ENCODE measurements at places on chromosomes 3 and 15.

GRCh38 chr3:117873249-117873600 is 1161.4 kb downstream of the IGSF11 start:
- no peak for DNase-seq

DNA sequence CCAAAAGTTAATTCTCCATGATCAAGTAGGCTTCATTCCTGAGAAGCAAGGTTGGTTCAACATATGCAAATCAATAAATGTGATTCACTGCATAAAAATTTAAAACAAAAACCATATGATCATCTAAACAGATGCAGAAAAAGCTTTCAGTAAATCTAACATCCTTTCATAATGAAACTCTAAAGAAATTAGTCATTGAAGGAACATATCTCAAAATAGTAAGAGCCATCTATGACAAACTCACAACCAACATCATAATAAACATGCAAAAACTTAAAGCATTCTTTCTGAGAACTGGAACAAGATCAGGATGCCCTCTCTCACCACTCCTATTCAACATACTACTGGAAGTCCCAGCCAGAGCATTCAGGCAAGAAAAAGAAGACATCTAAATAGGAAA is 254.1 kb downstream of the AGBL1 start:
- DNase-seq: no peak

- DNase-seq: no peak
Observed at GRCh38 chr3:32237670-32238452, 619 bp upstream of the CMTM8 start.

- DNase-seq: no peak
Observed at GRCh38 chr15:44670087-44670950, 6.9 kb upstream of the SPG11 start.

DNA sequence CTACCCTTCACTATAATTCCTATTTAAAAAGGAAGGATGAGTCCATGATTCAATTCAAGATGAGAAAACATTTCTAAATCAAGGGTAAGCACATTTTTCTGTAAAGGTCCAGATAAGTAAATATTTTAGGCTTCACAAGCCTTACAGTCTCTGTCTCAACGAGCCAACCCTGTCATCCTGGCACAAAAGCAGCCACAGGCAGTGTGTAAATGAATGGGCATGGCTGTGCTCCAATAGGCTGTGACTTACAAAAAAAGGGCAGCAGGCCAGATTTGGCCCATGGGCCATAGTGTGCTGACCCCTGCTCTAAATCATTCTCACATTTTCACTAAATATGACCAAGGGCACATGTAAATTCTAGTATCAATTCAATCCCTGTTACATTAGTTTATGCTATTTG is 200.4 kb downstream of the WNT5A start:
- no peak for DNase-seq

DNA sequence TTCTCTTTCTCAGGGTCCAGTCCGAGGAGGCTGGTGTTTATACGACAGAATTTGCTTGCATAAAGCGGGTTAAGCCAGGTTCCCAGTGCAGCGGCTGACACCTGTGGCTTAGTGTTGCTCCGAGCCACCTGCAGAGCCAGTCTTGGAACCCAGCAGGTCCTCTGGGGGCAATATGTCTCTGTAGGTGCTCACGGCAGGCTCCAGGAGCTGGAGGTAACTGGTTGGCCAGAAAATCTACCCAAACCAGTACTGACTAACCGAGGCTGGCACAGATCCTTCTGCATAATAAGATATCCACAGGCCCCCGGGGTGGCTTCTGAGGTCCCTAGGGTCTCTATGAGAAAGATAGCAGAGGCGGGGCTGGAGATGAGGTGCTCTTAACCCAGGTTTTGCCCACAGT is 3.2 kb downstream of the MGLL start:
- DNase-seq: no peak

DNA sequence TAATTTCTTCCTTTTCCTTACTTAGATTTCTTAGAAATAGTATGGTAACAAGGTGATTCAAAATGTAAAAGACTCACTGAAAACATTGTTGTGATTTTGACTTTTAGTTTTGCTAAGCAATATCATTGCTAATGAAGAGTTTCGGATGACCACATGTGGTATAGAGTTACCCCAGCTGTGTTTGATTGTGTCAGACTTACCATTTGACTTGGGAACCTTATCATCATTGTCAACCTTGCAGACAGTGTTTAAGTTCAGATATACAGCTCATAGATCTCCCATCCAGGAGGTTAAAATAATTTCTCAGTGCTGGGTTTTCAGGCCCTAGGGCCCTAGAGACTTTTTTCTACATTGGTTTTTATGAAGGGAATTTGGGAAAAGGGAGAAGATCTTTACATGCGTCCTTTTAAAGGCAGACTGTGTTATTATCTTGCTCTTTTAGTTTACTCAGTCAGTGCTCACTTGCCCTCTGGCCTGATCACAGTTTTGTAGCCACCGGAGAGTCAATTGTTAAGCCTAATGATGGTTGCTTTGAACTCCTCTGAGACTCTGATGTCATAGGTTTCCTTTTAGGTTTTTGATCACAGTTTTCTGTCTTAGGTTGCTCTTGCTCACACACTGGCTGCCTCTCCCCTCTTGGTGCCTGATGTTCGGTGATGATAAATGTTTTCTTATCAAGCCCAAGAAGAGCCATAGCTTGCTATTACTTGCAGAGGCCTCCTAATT is 133.5 kb upstream of the ZPLD1 start:
- no peak for DNase-seq

DNA sequence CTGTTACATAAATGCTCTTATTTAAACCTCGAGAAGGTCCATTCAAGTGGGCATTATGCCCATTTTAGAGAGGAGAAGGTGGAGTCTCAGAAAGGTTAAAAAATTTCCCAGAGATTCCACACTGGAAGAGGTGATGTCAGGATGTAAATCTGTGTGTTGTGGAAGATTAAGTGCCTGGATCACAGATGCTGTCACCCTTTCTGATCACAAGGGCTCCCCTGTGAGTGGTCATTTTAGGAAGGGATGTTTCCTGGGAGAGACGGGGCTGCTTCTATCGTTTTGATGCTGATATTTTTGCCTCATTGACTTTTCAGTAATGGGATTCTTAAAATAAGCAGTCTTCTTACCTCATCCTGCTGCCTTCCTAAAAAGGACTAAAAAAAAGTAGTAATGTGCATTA is 132.5 kb downstream of the CLSTN2 start:
- no peak for DNase-seq

DNA sequence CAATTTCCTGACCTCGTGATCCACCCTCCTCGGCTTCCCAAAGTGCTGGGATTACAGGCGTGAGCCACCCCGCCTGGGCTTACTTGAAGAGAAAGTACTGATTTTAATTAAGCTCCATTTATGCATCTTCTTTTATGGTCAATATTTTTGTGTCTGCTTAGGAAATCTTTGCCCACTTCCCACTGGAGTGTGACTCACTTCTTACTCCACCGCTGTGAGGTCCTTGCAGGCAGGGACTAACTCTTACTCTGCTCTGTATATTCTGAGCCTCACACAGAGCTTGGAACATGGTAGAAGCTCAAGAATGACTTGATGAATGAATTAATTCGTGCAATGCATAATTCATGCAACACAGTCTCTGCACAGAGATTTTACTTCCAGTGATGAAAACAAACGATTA is 2.9 kb upstream of the TM4SF19 start:
- DNase-seq: no peak

DNA sequence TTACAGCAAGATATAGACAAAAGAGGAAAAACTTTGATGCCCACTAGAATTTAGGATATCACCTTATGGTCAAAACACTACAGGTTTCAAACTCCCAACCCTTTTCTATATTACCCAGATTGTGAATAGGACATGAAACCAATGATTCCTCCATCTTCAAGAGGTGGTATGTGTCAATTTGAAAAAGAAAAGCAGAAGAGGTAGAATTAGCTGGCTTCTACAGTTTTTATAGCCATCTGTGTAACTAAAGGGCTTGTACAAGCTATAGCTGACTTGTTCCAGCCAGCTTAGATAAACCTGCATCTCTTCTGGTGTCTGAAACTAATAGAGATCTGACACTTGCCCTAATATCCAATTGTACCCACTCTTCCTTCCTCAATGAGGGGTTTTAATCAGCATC is 24.9 kb upstream of the HGD start:
- no peak for DNase-seq

DNA sequence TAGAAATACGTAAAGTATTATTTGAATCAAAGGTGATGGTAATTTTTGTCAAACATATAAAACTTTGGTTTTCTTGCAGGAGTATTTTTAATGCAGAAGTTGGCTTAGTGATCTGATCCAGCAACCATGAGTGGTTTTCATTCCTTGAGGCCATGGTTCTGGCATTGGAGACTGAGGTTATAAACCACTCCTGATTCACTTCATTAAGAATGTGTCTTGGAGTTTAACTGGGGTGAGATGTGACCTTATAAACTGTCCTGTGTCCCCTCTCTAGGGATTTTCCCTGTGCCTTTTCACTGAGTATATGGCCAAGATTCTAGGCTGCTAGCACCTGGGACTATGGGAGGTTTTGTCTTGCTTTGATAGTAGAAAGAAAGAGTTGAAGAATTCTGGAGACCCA is 94.3 kb downstream of the RYR3 start:
- no peak for DNase-seq

- DNase-seq: no peak
Observed at GRCh38 chr3:71107926-71108325, 475.6 kb downstream of the FOXP1 start.

DNA sequence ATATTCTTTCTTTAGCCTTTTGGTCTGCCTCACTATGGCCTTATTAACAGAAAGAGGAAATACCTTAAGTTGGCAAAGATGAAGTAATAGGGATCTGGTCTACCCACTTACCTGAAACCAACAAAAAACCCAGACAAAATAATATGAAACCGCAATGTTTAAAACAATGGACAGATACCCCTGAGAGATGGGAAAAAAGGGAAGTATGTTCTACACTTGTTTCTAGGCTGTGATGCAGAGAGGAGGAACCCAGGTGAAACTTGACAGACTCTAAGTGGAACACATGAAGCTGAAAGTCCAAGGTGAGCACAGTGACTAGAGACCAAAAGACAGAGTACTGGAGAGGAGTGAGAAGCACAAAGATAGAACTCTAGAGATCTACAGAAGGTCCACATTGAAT is 78.4 kb downstream of the NR2E3 start:
- no peak for DNase-seq

- DNase-seq: no peak
Observed at GRCh38 chr3:61052851-61053250, 198.4 kb downstream of the FHIT start.

DNA sequence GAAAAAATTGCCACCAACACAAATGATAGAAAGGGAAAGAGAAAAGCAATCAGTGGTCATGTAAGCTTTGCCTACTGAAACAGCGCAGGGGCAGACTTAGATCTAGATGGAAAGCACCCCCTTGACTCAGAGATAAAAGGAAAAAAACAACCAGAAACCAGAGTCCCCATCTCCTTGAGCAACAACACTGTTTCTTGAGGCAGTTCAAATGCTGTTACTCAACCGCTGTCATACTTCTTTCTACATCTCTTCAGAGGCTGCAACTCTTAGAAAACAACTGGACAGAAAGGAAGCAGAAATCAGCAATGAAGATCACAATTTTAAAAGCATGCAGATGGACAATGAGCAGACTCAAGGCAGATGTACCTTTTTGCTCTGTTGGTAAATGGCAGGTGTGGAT is 36.5 kb downstream of the FSIP1 start:
- DNase-seq: no peak

DNA sequence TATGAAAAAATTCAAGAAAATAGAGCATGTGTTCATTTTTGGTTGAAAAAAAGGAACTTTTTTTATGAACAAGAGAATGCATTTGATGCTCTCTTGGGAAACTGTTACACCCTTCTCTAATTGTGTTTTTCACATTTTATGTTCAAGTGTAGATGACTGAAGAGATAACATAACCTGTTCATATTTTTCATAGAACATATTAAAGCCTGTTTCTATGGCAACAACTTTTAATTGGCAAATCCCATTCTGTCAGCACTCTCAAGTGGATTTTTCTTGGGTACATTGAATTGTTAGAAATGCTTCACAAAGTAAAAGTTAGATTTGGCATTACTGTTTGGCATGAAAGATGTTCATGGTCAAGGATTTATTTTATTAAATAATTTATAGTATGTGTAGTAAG is 117.5 kb downstream of the MBNL1 start:
- no peak for DNase-seq

DNA sequence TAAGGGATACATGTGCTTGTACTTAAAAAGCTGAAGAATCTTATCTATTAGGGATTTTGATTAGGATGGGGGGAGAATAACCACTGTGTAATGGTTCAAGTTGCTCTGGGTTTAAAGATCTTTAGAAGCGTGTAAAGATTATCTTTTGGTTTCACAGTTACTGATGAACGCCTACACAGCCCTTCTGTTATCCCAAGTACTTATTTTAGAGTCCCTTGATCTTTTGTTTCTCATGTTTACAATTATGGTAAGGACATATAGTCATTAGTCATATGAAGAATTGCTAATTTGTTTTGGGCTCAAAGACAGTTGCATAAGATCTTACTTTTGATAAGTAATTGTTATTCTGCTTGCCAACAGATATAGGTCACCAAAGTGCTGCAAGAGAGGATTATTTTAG is 160.1 kb downstream of the PLCL2 start:
- DNase-seq: no peak

- DNase-seq: no peak
Observed at GRCh38 chr15:79314811-79315210, 3.9 kb downstream of the TMED3 start.

DNA sequence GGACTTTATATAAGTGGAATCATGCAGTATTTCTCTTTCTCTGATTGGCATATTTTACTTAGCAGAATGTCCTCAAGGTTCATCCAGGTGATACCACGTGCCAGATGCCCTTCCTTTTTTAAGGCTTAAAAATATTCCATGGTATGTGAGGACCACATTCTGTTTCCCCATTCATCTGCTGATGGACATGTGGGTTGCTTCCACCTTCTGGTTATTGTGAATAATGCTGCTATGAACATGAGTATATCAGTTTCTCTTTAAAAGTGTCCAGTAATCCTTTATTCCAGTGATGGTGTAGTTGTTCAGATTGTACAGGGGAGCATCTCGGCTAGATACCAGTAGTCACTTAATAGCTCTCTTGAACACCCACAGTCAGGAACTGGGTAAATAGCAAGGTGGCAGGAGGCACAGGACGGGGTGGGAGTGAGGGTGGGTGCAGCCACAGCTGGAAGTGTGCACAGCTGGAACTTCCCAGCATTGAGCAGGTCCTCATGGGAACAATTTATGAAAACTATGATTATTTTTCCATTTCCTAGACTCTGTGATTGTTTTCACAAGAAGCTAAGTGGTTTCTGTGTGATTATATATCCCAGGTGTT is 50.3 kb upstream of the ATG7 start:
- DNase-seq: no peak

DNA sequence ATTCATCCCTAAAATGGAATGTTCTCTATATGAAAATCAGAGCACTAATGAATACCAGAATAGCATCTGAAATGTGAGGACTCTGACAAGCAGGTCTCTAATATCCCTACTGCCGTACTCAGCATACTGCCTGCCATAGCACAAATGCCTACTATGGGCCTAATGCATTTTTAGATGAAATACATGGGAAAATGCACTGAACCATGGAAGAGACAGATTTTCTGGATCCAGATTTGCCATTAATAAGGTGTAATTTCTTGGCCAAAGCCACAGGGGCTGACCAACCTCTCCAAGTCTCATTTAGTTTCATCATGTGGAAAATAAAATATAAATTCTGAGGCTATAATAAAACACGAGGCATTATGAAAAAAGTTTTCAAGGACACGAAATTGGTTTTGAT is 123.8 kb downstream of the CBLB start:
- DNase-seq: no peak

- DNase-seq: no peak
Observed at GRCh38 chr15:44883199-44883877, 73.1 kb upstream of the TERB2 start.

Data from NCI-H1694 (cell line).